Inflammatory macrophage treated with lipopolysaccharide for 4 hours (primary cell): ENCODE measurements at places on chromosomes 13 and 19.

GRCh38 chr13:72255908-72256307 is 388.9 kb upstream of the DACH1 start:
- no peak for DNase-seq

DNA sequence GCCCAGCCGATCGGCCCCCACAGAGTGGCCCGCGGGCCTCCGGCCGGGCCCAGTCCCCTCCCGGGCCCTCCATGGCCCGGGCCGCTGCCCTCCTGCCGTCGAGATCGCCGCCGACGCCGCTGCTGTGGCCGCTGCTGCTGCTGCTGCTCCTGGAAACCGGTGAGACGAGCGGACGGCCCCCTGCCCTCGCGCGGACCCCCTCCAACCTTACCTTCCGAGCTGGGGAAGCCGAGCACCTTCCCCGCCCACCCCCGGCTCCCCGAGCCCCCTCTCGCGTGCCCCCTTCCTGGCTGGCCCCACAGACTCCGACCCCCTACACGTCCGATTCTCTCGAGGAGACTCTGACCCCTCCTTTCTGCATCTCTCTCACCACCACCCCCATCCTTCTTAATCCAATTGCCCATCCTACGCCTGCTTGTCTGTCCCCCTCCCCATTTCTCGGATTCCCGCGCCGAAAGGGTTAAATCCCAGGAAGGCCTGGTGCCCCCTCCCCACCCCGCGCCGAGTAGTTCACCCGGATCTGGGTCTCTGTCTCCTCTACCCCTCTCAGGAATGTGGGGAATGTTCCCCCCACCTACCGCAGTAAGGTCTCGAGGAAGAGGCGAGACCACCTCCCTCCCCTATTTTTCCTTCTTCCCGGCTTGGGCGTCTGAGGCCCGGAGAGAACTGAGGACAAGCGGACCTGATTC is 502 bp downstream of the NECTIN2 start:
- DNase-seq: no peak

DNA sequence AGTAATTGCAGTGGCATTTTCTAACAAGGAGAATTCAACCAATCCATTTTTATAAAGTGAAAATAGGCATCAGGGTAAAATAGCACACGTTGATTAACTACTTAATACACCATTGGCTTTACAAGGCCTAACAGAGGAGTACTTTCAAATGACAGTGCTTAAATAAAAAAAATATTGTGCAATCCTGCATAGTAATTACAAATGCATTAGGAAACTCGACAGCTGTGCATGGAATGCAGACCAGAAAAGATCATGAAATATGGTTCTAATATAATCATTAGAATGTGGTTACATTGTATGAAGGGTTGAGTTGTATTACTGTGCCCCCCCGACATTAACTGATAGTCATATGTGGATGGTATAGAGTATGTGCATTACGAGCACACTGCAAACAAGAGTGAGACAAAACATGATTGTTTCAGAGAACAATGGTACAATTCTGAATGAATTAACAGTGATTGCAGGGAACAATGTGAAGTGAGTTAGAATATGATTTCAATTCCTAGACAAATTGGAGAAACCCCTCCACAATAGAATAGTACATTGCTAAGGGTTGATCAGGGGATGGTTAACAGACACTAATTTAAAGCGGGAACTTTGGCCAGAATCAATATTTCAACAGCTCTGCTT is 270.6 kb downstream of the GPC5 start:
- no peak for DNase-seq

DNA sequence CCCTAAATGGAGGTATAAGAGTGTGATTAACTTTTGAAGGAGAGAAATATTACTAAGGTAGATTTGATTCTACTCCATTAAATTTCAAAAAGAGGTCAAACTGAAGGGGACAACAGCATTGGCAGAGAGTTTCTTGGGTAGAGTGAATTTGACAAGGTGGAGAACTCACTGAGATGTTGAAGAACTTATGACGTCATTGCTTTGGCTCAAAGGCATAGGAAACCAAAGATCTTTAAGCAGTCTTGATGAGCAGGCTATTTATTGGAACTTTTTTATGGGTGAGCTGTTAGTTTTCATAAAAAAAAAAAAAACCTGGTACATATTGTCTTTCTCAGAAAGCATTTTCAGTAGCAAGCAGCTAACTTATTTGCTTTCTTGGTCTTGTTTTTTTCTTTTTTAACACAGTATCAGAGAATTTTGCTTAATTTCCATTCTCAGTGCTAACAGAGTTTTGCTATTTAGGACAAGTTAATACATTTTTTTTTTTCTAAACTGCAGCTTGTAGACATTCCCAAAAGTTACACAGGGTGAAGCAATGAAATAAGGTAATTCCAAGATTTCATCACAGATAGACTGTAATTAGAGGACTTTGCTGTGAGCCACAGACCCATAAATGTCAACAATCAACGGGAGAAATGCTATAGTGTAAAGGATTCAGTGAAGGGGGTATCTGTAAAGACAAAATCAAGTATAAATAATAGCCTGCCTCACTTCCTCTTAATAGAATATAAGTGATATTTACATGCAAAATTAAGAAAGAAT is 412.2 kb upstream of the KLHL1 start:
- DNase-seq: no peak

DNA sequence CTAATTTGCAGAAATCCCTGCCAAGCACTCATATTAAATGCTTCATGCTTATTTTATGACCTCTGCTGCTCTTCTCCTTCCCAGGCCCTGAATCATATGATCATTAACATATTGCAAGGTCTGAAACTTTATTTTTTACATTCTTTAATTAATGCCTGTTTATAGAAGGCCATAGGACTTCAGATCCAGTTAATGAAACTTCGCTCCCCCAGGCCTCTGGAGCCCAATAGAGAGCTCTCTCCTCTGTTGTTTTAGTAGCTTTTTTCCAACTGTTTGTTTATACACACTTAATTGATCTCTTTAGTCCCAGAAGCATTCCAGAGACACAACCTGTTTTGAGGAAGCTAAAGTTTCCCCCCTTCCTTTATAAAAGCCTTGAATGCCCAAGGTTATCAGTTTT is 68.3 kb downstream of the DACH1 start:
- DNase-seq: no peak

DNA sequence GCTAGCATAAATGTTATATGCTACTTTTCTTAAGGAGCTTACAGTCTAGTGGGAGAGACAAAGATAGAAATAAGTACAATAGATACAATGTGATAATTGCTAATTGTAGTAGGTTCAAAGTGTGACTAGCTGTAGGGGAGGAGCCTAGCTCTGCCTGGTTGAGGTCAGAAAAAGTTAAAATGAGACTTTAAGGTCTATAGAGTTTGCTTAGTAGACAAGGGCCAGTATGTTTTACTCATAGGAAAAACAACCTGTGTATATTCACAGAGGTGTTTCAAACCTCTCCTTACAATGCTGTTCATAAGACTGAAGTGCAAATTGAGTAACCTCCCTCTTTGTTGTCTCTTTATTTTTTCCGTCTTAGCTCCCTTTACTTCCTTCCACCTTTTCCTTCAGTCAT is 56.1 kb downstream of the PDS5B start:
- DNase-seq: no peak

DNA sequence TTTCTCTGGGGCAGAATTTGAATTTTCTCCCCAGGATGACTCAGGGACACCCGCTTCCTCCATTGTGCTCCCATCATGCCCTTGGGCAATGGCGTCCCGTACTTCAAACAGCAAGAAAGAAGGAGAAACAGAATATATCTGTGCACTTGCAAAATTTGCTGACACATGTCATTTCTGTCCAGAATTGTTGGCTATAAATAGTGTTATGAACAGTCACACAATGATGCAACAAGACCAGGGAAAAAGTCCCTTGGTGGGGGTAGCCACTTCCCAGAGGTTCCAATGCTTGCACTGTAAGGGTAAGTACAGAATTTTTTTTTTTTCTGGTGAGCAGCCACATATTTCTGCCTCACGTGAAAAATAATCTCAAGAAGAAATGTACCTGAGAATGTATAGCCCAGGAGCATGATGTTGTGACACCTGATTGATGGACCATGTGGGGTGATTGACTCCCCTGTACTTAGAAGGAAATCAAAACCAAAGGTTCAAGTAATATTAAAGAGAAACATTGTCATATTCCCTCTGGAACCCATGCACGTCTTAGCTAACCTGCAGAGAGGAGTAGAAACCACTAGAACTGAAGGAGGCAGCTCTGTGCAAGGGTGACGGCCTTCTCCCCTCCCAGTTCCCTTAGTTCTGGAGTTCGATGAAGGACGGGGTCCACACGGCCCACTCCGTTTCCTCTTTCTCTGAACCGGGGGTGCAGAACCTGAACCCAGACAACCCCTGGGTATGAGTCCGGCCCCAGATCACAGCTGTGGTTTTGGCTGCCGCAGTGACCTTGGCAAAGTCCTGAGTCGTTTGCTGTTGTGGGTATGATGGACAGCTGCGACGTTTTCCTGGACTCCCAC is 9.3 kb upstream of the LAIR1 start:
- DNase-seq: peak; percentile 99

- no peak for DNase-seq
Measured at GRCh38 chr19:6032827-6033226, 54.9 kb upstream of the RANBP3 start.

GRCh38 chr13:97588993-97589392 is 155.0 kb downstream of the RAP2A start:
- DNase-seq: no peak
